DMS153 (cell line): ENCODE measurements at places on chromosomes 6 and 20.
A peak's percentile ranks its signal among the peaks of the same experiment; 100 is the strongest.

DNA sequence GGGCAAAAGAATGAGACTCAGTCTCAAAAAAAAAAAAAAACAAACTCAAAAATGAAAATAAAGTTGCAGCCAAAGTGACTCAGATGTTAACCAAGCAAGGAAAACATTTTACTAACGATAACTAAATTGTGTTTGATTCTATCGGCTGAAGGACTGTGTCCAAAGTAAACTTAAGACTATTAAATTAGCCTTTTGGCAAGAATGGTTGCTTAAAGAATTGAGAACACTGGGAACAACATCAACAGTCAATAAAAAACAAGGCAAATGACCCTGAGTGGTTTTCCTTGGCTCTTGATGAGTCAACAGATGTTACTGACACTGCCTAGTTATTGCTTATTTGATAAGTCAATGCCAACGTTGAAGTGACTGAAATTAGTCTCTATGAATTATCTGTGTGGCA, 36.7 kb downstream of the POU3F2 start:
- no peak for DNase-seq

- DNase-seq = peak; percentile 18
Observed at GRCh38 chr6:150325066-150325772, 43.6 kb upstream of the IYD start.

DNA sequence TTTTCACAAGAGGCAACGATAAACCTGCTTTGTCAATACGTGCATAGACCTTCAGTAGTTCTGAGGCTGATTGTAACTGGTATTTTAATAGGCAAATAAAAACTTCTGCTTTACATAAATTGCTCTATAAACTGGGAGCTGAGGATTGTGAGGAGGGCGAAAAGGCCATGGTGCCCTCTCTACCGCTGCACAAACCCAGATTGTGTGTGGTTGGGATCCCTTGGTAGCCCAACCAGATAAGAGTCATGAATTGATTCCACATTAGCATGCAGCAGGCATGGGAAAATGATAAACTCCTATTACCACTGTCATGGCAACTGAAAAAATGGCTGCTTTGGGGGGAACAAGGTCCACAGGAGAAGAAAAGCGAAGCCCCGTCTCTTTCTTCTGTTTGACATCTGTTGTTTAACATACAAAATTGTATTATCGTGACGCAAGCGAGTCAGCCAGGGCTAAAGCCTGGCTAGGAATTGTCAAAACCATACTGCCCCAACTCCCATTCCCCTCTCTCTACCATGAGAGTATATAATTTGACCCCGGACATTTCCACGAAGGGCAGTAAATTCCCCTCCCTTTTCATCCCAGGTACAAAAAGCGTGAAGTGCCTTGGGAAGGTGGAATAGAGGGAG, 157.8 kb upstream of the SALL4 start:
- DNase-seq = no peak

GRCh38 chr6:166595061-166595780, 8.7 kb upstream of the RAMACL start:
- no peak for DNase-seq

GRCh38 chr6:158808941-158809678, 10.1 kb downstream of the EZR start:
- DNase-seq = no peak

DNA sequence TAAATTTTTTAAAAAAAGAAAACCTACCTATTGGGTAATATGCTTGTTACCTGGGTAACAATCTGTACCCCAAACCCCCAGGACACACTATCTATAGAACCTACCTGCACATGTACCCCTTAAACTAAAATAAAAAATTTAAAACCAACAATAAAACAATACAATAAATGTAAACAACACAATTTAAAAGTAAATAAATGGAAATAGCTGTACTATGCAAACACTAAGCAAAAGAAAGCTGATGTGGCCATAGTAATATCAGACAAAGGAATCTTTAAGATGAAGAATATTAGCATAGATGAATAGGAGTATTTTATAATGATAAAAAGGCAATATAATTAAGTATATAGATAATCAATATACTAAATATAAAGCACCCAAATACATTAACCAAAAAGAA, 50.3 kb downstream of the ROS1 start:
- no peak for DNase-seq

GRCh38 chr6:15505463-15505918, 157.3 kb downstream of the DTNBP1 start:
- no peak for DNase-seq

DNA sequence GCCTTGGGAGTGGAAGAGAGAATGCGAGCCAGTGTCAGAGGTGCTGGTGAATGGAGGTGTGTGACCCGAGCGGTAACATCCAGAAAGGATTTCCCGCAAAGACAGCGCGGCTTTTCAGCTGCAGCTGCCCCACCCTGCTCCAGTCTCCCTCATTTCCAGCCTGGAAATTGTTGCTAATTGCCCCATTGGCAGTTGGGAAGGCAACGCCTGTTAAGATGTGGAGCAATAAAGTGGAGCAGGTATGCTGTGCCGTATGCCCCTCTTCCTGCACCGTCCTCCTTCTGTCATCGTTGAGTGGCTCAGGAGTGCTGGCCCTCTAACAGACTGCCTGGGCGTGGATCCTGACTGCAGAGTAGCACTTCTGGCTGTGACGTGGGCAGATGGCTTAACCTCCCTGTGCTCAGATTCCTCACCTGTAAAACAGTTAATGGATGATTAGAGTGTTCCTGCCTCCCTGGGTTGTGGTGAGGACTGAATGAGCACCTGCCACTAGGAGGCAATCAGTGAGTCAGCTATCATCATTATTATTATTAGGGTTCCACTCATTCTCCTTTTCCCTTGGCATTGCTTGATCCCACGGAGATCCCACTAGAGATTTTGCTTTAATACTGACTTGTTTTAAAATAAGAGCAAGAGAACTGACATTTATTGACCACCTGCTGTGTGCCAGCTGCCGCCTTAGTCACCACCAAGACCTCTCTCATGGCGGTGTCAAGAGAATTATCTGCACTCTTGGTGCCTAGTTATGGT, 11.7 kb downstream of the ARFGEF2 start:
- peak; percentile 27 for DNase-seq

GRCh38 chr6:27415898-27416297, 27.3 kb downstream of the ZNF391 start:
- no peak for DNase-seq

- no peak for DNase-seq
Observed at GRCh38 chr6:42038811-42039408, 11.4 kb upstream of the TAF8 start.

- no peak for DNase-seq
Observed at GRCh38 chr6:129732542-129732941, 22.6 kb upstream of the ARHGAP18 start.

DNA sequence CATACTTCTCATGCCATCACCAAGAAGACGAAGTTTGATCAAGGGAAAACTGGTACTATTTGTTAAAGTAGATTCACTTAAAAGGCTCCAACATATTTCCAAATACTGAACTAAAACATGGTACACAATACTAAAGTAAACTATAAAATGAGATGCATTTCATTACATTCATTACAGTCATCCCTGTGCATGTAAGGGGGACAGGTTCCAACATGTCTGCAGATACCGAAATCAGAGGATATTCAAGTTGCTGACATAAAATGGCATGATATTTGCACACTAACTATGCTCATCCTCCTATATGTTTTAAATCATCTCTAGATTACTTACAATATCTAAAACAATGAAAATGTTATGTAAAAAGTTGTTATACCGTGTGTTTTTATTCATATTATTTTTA, 893.9 kb upstream of the MANEA start:
- DNase-seq = no peak
